AG09319 (cell line): ENCODE measurements at places on chromosomes 3 and 15.

- DNase-seq = no peak
Observed at GRCh38 chr3:126464093-126464492, 11.6 kb downstream of the ZXDC start.

GRCh38 chr15:37820380-37821128 is 113.9 kb upstream of the TMCO5A start:
- DNase-seq = no peak

GRCh38 chr15:38600236-38600635 is 35.6 kb upstream of the RASGRP1 start:
- DNase-seq = no peak

GRCh38 chr15:71362556-71362955 is 247.3 kb downstream of the THSD4 start:
- DNase-seq = no peak
